Pancreas (tissue), 10 donors: ENCODE measurements at places on chromosomes 6 and 20.

GRCh38 chr6:155215906-155216305 lies 47.9 kb upstream of the CLDN20 start:
- no peak for DNase-seq
- no peaks in the 10 kb centered on the region for H3K27me3 ChIP-seq
- no peak overlapping the region for H3K27ac ChIP-seq
- no peak overlapping the region for H3K4me3 ChIP-seq
- H3K36me3 ChIP-seq: no peaks in the 10 kb centered on the region

DNA sequence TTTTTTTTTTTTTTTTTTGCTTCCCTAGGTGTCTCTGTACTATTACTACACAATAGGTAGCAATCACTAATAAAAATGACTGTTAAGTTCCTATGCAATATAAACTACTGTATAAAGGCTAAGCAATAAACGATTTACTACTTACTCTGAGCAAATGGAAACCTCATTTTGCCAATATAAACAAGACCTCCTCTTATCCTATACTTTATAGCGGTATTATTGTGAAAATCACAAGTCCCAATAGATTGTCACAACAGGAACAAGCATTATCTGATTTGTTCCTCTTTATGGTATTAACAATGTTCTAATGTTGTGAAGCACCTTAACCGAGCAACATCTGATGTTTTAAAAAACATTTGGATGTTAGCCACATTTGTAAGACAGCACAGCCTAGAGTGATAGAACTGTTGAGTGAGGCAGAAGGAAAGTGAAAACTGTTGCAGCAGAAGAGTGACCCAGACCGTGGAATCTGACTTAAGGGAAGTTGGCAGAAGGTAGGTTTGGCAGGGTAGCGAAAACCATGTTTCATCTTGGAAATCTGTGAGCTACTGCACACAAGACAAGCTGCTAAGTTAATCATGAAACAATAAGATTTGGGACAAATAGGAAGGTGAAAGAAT lies 94.2 kb downstream of the MYLK4 start:
- H3K4me3 ChIP-seq: no peak overlapping the region
- no peak overlapping the region for H3K27ac ChIP-seq
- no peaks in the 10 kb centered on the region for H3K4me1 ChIP-seq
- no peaks in the 10 kb centered on the region for H3K36me3 ChIP-seq
- H3K27me3 ChIP-seq: no peaks in the 10 kb centered on the region

GRCh38 chr6:1144842-1145767 lies 166.8 kb upstream of the FOXQ1 start:
- H3K36me3 ChIP-seq: no peaks in the 10 kb centered on the region
- H3K4me1 ChIP-seq: no peaks in the 10 kb centered on the region
- H3K27me3 ChIP-seq: no peaks in the 10 kb centered on the region
- DNase-seq: no peak
- no peak overlapping the region for H3K27ac ChIP-seq
- H3K4me3 ChIP-seq: no peak overlapping the region

DNA sequence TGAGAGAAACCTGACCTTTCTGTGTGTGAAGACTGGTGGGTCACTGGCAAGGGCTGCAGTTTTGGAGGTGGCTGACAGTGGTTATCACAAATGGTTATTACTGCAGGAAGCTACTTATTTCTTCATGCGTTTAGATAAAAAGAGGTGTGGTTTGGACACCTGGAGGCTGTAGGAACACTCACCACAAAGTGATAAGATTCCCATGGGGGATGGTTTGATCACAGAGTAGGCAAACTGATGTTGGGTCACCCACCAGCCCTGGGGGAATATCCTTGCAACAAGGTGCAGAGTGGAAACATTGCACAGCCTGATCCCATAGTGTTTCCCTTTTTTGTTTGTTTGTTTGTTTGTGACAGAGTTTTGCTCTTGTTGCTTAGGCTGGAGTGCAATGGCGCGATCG lies 33.9 kb upstream of the RNGTT start:
- H3K4me3 ChIP-seq: no peak overlapping the region
- H3K36me3 ChIP-seq: no peaks in the 10 kb centered on the region
- DNase-seq: no peak
- H3K27me3 ChIP-seq: no peaks in the 10 kb centered on the region

DNA sequence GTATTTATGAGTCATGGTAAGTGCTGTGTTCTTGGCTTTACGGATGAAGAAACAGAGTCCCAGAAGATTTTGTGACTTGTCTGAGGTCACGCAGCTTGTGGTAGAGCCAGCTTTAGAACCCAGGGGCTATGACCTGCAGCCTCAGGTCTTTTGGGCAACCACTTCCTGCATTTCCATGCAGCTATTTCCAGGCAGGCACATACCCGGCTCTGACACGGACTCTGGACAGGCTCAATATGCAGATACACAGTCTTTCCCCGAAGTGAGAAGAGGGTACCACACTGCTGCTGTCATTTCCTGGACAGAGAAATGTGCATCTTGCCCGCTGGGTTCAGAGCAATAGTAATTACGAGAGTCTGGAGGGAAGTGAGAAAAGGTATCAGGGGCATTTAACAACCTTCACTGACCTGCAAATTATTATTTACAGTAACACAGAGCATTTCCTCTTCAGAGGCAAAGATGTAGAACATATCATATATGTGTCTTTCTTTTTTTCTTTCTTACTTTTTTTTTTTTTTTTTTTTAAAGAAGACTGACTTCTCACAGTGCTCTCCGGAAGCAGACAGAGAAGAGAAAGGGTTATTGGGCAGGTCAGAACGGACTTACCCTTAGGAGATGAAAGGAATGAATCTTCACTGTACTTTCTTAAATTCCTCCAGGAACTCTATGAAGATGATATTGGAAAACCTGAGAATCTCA lies 185.1 kb downstream of the CLIC5 start:
- H3K4me3 ChIP-seq: no peak overlapping the region
- DNase-seq: no peak
- H3K27me3 ChIP-seq: no peaks in the 10 kb centered on the region
- no peaks in the 10 kb centered on the region for H3K36me3 ChIP-seq

DNA sequence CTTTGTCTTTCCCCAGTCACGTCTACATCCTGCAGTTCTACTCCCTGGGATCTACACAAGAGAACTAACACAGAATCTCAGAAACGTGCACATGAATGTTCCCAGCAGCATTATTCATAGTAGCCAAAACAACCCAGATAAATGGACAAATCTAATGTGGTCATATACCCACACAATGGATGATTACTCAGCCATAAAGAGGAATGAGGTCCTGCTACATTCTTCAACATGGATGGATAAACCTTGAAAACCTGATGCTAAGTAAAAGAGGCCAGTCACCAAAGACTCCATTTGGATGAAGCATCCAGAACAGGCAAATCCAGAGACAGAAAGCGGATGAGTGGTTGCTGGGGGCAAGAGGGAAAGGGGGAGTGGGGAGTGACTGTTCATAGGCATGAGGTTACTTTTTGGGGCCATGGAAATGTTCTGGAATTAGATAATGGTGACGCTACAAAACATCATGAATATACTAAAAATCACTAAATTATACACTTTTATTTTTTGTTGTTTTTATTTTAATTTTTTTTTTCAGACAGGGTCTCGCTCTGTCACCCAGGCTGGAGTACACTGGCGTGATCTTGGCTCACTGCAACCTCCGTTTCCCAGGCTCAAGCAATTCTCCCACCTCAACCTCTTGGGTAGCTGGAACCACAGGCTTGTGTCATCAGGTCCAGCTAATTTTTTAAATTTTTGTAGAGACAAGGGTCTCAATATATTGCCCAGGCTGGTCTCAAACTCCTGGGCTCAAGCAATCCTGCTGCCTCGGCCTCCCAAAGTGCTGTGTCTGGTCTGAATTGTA lies 50.8 kb upstream of the DSN1 start:
- H3K36me3 ChIP-seq: no peaks in the 10 kb centered on the region
- no peak overlapping the region for H3K4me3 ChIP-seq
- no peaks in the 10 kb centered on the region for H3K27me3 ChIP-seq
- H3K4me1 ChIP-seq: no peaks in the 10 kb centered on the region

DNA sequence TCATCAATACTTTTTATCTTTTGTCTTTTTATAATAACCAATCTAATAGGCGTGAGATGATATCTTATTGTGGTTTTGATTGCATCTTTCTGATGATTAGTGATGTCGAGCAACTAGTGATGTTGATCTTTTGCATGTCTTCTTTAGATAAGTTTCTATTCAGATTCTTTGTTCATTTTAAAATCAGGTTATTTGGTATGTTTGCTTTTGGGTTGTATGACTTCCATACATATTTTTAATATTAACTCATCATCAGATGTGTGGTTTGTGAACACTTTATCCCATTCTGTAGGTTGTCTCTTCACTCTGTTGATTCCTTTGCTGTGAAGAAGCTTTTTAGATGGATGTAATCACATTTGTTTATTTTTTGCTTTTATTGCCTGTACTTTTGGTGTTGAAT lies 295.8 kb downstream of the BCKDHB start:
- no peak overlapping the region for H3K4me3 ChIP-seq
- H3K36me3 ChIP-seq: no peaks in the 10 kb centered on the region
- peaks cover 6% of the 10 kb centered on the region for H3K4me1 ChIP-seq
- no peaks in the 10 kb centered on the region for H3K27me3 ChIP-seq

DNA sequence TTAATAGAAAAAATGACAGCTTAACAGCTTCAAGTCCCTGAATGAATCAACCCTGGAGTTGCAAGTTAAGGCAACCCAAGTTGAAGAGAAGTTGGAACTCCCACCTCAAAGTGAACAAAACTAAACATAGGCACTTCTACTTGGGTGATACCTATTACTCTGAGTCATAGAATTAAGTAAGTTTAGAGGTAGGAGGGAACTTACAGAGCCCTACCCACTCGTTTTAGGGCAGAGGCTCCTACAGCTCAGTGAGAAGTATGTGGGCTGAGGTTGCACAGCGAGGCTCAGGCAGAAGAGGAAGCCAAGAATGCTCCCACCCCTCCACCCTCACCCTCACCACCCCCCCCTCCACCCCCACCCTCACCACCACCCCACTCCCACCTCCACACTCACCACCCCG lies 42.2 kb downstream of the NFATC2 start:
- no peaks in the 10 kb centered on the region for H3K36me3 ChIP-seq
- H3K27me3 ChIP-seq: no peaks in the 10 kb centered on the region
- no peak for DNase-seq
- H3K27ac ChIP-seq: no peak overlapping the region
- H3K4me1 ChIP-seq: no peaks in the 10 kb centered on the region

DNA sequence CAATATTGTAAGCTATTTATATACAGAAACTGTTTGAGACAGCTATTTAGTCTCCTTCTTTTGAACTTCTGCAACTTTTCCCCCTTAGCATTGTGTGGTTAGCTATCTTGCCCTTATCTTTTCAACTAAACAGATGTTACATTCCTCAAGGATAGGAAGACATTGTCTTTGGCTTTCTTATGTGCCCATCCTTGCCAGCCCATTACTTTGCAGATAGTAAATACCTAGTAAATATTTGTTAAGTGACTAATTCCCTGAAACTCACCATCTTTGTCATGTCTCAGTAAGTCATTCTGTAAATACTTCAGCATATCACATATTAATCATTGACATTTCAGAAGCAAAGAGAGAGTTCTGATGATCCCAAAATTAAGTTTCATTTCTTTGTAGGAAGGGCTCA lies 69.1 kb upstream of the FLRT3 start:
- no peak for DNase-seq
- no peaks in the 10 kb centered on the region for H3K4me1 ChIP-seq
- H3K4me3 ChIP-seq: no peak overlapping the region
- no peaks in the 10 kb centered on the region for H3K27me3 ChIP-seq
- H3K27ac ChIP-seq: no peak overlapping the region
- H3K36me3 ChIP-seq: no peaks in the 10 kb centered on the region

DNA sequence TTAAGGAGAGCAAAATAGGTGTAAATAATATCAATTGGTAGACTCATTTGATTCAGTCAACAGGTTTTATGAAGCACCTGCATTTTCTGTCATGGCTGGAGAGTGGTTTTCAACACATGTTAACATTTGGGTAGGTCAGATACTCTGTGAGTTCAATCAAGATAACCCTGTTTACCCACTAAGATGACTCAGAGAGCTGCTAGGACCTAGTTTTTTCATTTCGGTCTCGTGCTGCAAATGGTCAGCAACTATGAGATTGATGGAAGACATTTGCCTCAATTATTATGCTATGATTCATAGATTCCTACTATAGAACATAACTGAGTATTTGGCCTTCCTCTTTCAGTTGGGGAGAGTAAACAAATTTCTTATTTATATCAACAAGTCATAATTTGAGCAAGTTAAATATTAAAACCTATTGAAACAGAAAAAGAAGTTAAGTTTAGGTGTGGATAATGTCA lies 391.4 kb upstream of the CITED2 start:
- H3K4me3 ChIP-seq: no peak overlapping the region
- H3K27me3 ChIP-seq: no peaks in the 10 kb centered on the region
- no peaks in the 10 kb centered on the region for H3K36me3 ChIP-seq

- H3K27ac ChIP-seq: no peak overlapping the region
- H3K27me3 ChIP-seq: no peaks in the 10 kb centered on the region
- DNase-seq: no peak
- H3K36me3 ChIP-seq: no peaks in the 10 kb centered on the region
These were observed 251.4 kb downstream of the PRL start for GRCh38 chr6:22045261-22045912.

GRCh38 chr6:139533573-139534471 lies 159.4 kb upstream of the CITED2 start:
- H3K27ac ChIP-seq: peak overlapping the region; percentile 78
- H3K4me3 ChIP-seq: no peak overlapping the region
- DNase-seq: no peak
- H3K36me3 ChIP-seq: no peaks in the 10 kb centered on the region

- no peak overlapping the region for H3K4me3 ChIP-seq
- H3K36me3 ChIP-seq: no peaks in the 10 kb centered on the region
- no peaks in the 10 kb centered on the region for H3K27me3 ChIP-seq
- DNase-seq: no peak
- no peaks in the 10 kb centered on the region for H3K4me1 ChIP-seq
These were observed 76.3 kb upstream of the FYN start for GRCh38 chr6:111949546-111949945.

- DNase-seq: no peak
- no peaks in the 10 kb centered on the region for H3K36me3 ChIP-seq
- no peaks in the 10 kb centered on the region for H3K27me3 ChIP-seq
- H3K4me1 ChIP-seq: no peaks in the 10 kb centered on the region
- no peak overlapping the region for H3K27ac ChIP-seq
These were observed 2.2 kb downstream of the NOL4L start for GRCh38 chr20:32582659-32583580.

DNA sequence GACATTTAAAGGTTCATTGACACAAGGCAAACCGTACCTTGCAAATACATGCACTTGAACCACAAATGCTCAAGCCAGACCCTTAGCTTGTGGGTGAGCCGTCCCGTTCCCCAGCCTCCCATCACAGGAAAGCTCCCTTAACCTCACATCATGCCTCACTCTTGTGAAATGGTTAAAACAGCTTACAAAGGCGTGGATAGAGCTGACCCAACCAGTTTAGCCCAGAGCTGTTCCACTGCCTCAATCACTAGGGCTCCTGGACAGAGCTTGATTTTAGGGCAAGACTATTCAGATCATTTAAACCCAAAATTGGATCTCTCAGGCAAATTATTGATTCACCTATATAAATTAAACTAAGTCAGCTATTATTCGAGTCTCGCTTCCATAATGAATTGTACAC lies 229.6 kb upstream of the TAB2 start:
- no peaks in the 10 kb centered on the region for H3K4me1 ChIP-seq
- no peaks in the 10 kb centered on the region for H3K36me3 ChIP-seq
- H3K27ac ChIP-seq: no peak overlapping the region
- no peak for DNase-seq
